ENCODE measurements at places on chromosomes 3 and 15.

DNA sequence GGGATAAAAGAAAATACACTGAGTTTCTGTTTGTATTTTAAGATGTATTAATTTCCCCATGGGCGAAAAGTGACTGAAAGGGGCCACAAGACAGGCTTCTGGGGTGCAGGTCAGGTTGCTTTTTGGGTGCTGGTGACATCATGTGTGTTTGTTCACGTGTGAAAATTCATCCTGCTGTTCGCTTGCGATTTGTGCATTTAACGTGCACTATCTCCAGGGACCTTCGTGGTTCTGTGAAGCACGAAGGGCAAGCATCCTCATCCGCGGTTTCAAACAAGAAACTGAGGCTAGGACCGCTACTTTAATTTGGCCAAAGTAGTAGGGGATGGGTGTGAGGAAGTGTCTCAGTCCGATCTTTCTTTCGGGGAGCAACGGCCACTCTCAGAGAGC, 1.6 kb upstream of the SMAD6 start:
- no peak for DNase-seq

GRCh38 chr3:42119561-42120355, 28.6 kb downstream of the TRAK1 start:
- DNase-seq = no peak

DNA sequence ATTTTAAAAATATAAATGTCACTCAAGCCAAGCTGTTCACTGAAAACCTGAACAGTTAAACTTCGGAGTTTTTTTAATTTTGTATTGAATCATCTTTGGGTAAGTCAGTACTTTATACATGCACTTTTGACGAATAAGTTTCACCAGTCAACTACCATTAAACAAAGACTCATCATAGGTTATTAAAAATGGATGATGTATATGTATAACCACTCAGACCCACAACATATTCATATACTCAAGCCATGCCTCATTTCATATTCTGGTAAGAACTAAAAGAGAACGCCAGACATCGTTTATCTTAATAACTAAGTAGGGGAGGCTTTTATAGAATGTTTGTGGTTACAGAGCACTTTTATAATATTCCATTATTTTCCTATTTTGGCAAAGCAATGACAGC, 18.3 kb downstream of the MSL2 start:
- no peak for DNase-seq

DNA sequence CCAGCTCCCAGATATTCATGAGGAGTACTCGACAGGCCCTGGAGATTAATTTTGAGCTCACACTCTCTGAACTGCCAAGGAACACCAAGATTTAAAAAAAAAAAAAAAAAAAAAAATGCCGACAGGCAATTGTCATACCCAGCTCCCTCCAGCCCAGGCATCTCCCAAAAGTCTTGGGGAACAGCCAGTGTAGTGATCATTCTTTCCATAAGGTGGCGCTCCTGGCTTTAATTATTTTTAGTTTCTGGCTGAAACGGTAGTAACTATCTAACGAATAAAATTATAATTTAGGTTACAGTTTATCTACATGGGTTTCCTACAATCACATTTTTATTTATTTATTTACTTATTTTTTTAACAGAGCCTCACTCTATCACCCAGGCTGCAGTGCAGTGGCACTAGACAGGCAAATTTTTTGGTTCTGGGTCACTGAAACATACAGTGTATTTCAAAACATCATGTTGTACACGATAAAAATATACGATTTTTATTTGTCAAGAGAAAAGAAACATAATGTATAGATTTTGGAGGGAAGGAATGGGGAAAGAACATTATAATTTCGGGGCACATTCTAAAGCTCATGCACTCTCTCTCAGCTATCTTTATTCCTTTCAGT, 157.3 kb downstream of the ADAMTS9 start:
- peak; percentile 77 for DNase-seq

- no peak for DNase-seq
Observed at GRCh38 chr15:100159436-100159835, 182.3 kb downstream of the ADAMTS17 start.

DNA sequence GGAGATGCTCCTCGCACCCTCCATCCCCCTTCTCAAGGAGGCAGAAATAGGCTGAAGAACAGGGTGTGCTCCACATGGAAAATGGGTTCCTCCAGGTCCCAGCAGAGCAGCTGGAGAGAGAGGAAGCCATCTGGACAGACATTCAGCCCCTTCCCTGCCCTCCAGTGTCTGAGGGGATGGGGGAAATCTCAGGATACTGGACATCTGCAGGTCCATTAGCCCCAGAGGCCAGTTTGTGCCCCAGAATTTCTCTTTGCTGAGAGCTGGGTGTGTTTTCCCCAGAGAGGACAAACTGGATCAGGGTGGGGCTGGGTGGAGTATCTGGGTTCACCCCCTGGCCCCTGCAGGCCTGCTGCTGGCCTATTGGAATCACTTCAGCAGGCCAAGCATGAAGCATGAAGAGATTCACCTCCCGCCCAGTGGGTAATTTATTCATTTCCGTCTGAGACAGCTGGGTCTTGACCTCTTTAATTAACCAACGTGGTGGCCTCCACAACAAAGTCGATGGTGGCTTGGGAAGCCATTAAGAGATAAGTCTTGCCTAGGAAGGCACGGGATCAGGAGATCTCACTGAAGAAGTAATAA, 4.6 kb downstream of the FAM3D start:
- no peak for DNase-seq

DNA sequence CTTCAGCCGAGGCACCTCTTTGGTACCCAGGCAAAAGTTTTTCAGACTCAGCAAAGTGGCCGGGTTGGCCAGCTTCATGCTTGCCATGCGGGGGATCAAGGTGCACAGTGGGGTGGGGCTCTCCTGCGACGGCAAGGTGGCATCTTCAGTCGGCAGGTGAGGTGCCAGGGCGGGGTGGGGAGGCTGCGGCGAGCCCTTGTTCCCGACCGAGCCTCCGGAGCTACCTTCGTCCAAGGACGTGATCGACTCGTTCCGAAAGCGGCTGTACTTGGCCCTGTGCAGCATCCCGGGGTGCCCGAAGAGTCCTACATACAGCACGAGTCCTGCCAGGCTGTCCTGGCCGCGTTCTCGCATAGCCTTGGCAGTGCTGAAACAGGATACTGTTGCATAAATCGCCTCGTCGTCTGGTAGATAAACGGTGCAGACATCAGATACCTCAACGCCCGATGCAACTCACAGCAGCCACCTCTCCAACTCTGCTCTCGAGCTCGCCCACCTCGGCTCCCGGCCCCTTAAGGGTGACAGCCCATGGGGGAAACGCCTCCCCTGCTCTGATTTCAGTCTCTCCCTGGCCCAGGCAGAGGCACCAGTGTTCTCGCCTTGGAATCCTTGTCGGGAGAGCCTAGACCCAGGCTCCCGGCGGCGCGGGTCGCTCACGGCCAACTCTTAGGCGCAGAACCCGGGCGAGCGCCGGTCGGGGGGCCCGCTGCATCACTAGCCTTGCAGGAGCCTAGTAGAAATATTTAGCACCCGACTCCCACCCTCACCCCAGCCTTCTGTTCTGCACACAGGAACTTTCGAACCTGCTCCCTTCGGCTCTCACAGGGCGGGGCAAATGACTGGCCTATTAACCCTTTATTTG, 826 bp downstream of the SHC4 start:
- peak; percentile 43 for DNase-seq

- DNase-seq = no peak
Observed at GRCh38 chr3:30597131-30597768, 9.2 kb upstream of the TGFBR2 start.

DNA sequence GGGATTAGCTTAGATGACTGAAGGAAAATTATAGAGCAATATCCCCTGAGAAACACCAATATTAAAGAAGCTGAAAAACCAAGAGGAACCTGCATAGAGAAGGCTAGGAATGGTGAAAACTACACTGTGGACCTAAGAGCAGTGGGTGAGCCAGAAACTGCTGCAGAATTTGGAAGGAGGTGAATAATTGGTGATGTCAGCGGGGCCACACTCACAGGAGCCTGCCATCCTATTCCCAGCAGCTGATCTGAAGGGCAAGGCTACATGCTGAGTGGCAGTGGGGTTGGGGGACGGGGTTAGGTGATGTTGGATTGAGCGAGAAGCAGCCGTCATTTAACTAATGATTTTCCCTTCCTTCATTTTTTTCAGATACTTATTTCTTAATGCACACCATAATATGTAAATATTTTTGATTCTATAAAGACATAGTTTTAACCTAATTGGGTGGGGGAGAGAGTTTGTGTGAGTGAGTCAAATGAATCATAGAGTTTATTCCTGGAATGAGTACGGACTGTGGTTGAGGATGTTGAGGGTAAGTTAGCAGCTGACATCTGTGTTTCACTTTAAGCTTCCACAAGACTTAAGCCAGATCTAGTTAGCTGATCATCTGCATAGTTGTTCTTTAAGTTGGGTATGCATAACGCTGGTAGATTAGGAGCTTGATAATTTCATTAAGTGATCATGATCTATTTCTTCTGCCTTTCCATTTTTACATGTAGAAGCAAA, 222.8 kb downstream of the PTPRG start:
- no peak for DNase-seq

- no peak for DNase-seq
Observed at GRCh38 chr15:25990220-25990619, 127.1 kb upstream of the ATP10A start.

- no peak for DNase-seq
Observed at GRCh38 chr3:47433796-47434195, 41.9 kb downstream of the SCAP start.
